ENCODE measurements at places on chromosomes 7 and 10.
A peak's percentile ranks its signal among the peaks of the same experiment; 100 is the strongest.

- DNase-seq, result no peak
Measured at GRCh38 chr7:50552139-50552538, 13.1 kb downstream of the DDC start.

DNA sequence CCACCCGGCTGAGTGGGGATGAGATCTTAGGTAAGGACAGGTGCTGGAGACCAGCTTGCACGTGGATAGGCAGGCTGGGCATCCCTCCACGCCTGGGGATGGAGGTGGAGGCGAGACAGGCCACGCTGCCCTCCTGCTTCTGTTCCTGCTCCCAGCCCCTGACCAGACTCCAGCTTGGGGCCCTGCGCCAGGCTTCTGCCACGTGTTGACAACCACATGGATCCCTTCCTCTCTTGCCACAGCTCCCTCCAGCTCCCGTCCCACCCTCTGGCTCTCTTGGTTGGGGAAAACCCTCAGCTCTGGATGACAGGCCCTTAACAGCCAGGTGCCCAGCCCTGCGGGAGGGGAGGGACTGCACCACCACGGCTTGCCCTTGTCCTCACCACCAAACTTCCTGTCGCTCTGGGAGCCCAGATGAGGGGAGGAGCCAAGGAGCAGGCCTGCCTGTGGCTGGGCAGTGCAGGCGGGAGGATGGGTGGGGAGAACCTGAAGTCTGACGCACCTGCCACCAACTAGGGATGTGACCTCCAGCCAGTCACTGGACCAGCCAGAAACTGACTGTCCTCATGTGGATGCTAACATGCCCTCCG is 36.0 kb downstream of the KCNH2 start:
- no peak for DNase-seq

DNA sequence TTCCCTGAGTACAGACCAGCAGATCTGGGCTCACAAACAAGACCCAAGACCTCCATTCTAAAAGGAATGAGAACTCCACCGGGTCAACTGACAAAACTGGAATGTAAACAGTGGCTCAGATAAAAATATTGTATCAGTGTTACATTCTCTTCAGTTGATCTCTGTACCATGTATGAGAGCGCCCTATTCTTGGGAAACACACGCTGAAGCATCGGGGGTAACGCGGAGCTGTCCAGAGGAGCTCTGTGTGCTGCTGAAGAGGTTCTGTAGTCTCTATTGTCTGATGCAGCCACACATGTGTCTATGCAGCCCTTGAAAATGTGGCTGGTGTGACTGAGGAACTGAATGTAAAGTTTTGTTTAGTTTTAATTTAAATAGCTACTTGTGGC is 39.7 kb downstream of the HIPK2 start:
- no peak for DNase-seq

GRCh38 chr7:81300753-81301152 is 381.9 kb upstream of the SEMA3C start:
- no peak for DNase-seq

- DNase-seq, result no peak
Measured at GRCh38 chr7:50664461-50664922, 99.3 kb upstream of the DDC start.

GRCh38 chr7:98168181-98168903 is 42.9 kb upstream of the BHLHA15 start:
- DNase-seq, result peak; percentile 16

- peak; percentile 90 for DNase-seq
Measured at GRCh38 chr7:87473986-87474385, 1.5 kb downstream of the ABCB4 start.

Data from skin of body (tissue), 3 donors.